ENCODE measurements at places on chromosomes 2 and 18.

DNA sequence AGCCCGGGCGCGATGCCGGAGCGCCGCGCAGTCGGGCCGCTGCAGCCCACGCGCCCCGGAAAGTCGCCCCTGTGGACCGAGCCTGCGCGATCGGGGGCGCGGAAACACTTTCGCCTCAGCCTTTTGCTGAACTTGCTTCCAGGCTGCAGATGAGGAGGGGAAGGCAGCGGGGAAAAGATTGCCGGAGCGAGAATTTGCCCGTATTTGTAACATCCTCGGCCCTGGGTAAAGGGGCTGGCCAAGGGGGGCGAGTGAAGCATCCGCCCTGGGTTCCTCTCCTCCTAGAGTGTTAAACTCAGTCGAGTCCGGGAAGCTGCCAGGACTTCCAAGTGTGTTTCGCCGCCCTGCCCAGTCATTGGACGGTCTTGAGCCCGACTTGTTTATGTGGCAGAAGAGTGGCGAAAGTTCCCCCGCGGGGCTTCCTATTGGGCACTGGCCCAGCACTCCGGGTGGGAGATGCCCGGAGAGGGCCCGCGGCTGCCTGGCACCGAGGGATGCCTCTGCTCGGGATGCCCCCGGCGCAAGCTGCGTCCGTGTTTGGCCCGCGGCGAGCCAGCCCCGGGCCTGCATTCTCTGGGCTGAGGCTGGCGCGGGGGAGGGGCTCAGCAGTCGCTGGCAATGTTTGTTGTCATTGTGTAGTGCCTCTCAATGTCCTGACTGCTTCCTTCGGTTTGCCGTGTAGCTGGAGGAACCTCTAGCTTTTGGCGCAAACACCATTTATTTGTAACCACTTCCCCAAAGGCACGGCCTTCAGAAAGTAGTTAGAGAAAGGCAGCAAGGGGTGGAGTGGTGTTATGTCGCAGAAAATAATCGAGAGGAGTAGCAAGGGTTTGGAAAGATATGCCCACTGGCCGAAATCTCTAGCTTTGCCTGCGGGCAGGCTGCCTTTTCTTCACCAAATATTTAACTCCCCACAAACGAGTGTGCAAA, 1.1 kb downstream of the CYBRD1 start:
- H3K27me3 ChIP-seq: no peaks in the 10 kb centered on the region
- peak overlapping the region; percentile 78 for H3K4me3 ChIP-seq
- peak; percentile 76 for DNase-seq
- peak overlapping the region; percentile 93 for H3K27ac ChIP-seq
- H3K4me1 ChIP-seq: no peaks in the 10 kb centered on the region

DNA sequence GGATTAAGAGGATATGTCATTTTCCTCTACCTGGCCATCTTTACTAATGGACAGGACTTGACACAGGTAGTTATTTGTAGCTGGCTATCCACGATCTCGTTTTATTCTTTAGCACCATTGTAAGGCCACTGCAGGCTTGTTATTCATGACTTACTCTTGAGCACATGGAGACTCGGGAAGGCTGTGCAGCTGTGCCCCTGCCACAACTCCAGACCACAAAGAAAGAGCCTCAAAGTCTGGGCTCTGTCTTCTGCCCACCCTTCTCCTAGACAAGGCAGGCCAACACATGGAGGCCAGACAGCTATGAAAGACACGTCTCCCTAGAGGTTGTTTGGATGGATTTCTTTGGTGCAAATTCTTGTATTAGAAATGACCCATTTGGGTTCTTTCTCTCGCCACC, 133.8 kb downstream of the NAPG start:
- no peak overlapping the region for H3K27ac ChIP-seq
- H3K4me1 ChIP-seq: no peaks in the 10 kb centered on the region
- no peak overlapping the region for H3K4me3 ChIP-seq
- H3K27me3 ChIP-seq: no peaks in the 10 kb centered on the region

DNA sequence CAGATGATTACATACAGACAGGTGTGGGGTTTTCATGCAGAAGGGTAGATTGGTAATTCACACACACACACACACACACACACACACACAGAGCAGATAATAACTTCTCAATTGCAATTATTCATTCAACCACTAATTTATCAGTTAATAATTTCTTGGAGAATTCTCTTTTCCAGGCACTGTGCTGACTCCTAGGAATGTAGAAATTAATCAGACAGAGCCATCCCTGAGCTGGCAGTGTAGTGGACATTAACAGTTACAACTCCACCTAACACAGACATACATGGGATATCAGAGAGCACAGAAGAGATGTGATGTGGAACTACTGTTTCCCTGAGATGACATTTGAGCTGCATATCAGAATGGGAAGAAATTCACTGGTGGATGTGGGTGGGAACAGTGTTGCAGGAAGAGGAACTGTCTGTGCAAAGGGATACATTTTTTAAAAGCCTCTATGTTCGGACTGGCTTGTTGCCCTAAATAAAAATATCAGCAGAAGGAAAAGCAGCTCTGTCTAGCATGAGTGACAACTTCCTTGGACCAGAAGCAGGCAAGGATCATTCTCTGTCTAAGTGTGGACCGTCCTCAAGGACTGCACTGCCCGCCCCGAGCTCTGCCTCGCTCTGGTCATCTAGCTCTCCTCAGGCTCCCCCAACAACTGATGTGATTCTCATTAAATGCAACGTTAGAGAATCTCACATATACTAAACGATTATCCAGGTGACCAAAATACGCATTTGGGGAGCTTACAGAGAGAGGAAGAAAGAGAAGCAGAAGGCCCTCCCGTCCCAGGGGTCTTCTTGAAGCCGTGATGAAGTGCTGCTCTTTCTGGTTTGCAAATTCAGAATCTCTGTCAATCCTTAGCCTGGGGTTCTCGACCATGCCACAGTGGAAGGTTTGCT, 173.4 kb upstream of the TRIB2 start:
- no peak for DNase-seq
- no peaks in the 10 kb centered on the region for H3K36me3 ChIP-seq
- no peak overlapping the region for H3K27ac ChIP-seq
- H3K4me1 ChIP-seq: no peaks in the 10 kb centered on the region
- H3K27me3 ChIP-seq: no peaks in the 10 kb centered on the region

GRCh38 chr18:44803019-44803650, 122.4 kb downstream of the SETBP1 start:
- H3K4me1 ChIP-seq: no peaks in the 10 kb centered on the region
- no peak overlapping the region for H3K4me3 ChIP-seq
- no peaks in the 10 kb centered on the region for H3K36me3 ChIP-seq
- H3K27me3 ChIP-seq: no peaks in the 10 kb centered on the region
- DNase-seq: peak; percentile 69

- no peaks in the 10 kb centered on the region for H3K4me1 ChIP-seq
- no peak for DNase-seq
- H3K27me3 ChIP-seq: no peaks in the 10 kb centered on the region
- no peak overlapping the region for H3K27ac ChIP-seq
Observed at GRCh38 chr2:175111200-175111657, 56.8 kb downstream of the ATF2 start.

- no peaks in the 10 kb centered on the region for H3K27me3 ChIP-seq
- H3K36me3 ChIP-seq: no peaks in the 10 kb centered on the region
- no peaks in the 10 kb centered on the region for H3K4me1 ChIP-seq
- H3K27ac ChIP-seq: no peak overlapping the region
Observed at GRCh38 chr18:36624451-36625167, 204.2 kb downstream of the TPGS2 start.

GRCh38 chr2:21281791-21282514, 158.2 kb downstream of the TDRD15 start:
- DNase-seq: no peak
- no peaks in the 10 kb centered on the region for H3K27me3 ChIP-seq
- H3K36me3 ChIP-seq: no peaks in the 10 kb centered on the region
- no peak overlapping the region for H3K4me3 ChIP-seq
- no peaks in the 10 kb centered on the region for H3K4me1 ChIP-seq

DNA sequence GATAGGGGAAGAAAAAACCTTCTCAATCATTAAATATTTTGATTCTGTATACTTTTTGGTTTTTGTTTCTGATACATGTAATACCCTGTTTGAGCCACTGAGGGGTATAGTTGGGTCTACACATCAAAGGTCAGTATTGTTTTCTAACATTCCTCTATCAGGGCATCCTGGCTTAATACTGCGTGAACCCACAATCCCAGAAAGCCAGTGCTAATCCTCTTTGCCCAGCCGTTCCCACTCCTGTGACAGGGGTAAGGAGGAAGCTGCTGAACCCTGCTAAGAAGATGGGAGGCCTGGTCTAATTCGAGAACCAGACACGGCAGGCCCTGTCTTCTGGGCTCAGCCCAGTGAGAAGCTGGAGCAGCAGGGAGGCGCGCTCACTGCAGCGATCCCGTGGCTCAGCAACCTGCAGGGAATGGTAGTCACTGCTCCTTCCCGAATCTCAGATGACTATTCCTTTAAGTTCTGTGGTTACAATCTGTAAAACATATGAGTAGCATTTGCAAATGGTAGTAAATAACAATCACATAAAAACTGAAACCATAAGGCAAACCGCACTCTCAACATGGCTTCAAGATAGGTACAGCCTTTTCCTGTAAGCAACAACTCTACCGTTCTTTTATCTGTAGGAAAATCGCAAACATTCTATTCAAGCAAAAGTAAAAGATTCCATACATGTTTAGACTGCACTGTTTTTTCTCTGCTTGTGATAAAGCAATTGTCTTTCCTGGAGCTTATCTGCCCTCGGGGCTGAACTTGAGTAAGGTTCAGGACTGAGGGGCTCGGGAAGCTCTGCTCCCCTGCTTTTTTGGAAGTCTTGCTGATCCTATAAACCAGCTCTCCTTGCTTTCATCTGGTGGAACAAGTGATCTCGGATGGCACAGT, 87.0 kb downstream of the EPB41L3 start:
- H3K4me3 ChIP-seq: no peak overlapping the region
- H3K27me3 ChIP-seq: no peaks in the 10 kb centered on the region
- no peak overlapping the region for H3K27ac ChIP-seq
- no peak for DNase-seq
- no peaks in the 10 kb centered on the region for H3K4me1 ChIP-seq

DNA sequence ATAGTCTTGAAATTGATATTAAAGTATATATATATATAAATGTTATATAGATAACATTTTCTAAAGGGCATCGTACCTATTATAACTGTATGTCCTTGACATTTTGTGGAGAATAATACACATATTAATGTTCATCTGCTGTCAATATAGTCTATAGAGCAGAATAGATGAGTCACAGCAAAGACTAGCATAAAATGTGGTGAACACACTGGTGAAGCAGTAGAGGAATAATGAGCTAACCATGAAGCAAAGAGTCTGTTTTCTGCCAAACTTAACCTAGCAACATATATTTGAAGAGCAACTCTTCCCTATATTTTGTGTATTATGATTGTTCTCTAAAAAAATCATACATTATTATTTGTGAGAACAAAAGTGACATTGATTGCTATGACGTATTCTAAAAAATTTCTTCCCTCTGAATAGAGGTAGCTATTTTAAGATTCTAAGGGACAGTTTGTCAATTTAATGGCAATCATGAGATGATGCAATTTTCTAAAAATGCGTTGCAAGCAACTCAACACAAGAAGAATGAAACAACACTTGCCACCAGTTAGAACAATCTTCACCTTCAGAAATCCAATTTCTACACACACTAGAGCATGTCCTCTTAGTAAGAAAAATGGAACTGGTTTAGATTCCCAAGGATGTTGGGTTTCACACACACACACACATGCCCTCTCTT, 22.0 kb downstream of the DOCK10 start:
- H3K36me3 ChIP-seq: no peaks in the 10 kb centered on the region
- no peak for DNase-seq
- no peaks in the 10 kb centered on the region for H3K27me3 ChIP-seq
- H3K27ac ChIP-seq: no peak overlapping the region
- no peak overlapping the region for H3K4me3 ChIP-seq

DNA sequence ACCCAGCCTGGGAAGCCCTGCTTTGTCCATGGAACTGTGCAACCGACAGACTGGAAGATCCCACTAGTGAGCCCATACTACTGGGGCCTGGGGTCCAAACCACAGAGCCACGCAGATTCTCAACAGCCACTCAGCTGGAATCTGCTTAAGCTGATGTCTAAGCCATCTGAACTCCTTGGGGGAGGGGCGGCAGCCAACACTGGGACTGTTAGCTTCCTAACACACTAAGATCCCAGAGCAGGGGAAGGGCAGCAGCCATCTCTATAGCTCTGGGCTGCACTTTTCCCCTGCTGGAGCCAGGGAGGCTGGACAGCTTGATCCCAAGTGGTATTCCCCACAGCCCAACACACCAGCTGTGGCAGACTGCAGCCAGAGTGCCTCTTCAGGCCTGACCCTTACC, 118.3 kb downstream of the RPRM start:
- H3K4me1 ChIP-seq: no peaks in the 10 kb centered on the region
- no peak overlapping the region for H3K4me3 ChIP-seq
- no peaks in the 10 kb centered on the region for H3K27me3 ChIP-seq

DNA sequence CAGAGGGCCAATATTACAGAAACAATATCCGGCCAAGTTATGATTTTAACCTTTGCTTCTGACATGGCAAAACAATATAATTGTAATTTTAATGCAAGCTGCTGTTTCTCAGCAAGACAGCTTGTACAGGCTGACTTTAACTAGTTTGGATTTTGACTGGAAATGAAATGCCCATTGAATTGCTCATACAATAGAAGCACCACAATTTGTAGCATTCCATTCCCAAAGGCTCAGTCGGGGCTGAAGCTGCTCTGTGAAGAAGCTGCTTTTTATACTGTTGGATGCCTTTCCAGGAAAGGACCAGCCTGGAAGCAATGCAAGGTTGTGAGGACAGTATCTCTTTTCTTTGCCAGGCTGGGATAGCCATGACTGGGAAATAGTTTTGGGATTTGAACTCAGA, 677.0 kb upstream of the FANCL start:
- H3K4me3 ChIP-seq: no peak overlapping the region
- H3K36me3 ChIP-seq: no peaks in the 10 kb centered on the region
- no peak for DNase-seq
- H3K27ac ChIP-seq: no peak overlapping the region
- H3K4me1 ChIP-seq: no peaks in the 10 kb centered on the region

DNA sequence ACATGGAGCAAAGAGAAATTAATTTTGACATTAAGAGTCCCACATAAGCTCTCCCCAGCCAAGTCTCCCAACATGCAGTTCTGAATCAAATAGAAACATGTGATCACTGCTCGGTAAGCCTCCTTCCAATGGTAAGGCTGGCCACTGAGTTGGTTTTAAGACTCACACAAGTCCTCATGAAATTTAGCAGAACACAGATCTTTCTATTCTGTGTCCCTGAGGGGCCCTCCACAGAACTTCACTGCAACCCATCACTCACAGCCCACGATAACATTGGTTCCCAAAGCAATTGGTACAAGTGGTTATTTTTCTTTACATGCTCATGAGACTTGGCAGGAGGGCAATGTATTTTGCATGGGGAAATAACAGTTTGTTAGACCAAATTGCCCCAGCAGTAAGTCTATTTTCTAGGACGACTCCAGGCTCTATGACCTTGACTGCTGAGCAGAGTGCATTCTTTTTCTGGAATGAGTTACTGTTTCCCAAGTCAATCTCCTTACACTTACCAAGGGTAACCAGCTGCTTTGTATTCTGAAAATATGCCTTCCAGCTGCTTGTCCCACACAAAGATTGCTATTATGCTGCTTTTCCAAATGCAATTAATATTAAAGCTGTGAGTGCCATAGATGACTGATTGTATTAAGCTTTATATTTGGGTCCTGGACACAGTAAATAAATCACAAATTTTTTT, 142.3 kb upstream of the TANK start:
- H3K27ac ChIP-seq: no peak overlapping the region
- H3K36me3 ChIP-seq: no peaks in the 10 kb centered on the region
- H3K4me3 ChIP-seq: no peak overlapping the region
- no peaks in the 10 kb centered on the region for H3K4me1 ChIP-seq
- no peaks in the 10 kb centered on the region for H3K27me3 ChIP-seq

Measured in prostate gland (tissue), 2 donors.